Neuronal stem cell (in vitro differentiated cells): ENCODE measurements at places on chromosomes 1 and 21.
A peak's percentile ranks its signal among the peaks of the same experiment; 100 is the strongest.

- no peaks in the 10 kb centered on the region for H3K36me3 ChIP-seq
- no peak overlapping the region for H3K4me3 ChIP-seq
- DNase-seq, result no peak
- H3K4me1 ChIP-seq, result peaks cover 68% of the 10 kb centered on the region
These were observed 32.7 kb upstream of the WASF2 start for GRCh38 chr1:27522432-27523336.

DNA sequence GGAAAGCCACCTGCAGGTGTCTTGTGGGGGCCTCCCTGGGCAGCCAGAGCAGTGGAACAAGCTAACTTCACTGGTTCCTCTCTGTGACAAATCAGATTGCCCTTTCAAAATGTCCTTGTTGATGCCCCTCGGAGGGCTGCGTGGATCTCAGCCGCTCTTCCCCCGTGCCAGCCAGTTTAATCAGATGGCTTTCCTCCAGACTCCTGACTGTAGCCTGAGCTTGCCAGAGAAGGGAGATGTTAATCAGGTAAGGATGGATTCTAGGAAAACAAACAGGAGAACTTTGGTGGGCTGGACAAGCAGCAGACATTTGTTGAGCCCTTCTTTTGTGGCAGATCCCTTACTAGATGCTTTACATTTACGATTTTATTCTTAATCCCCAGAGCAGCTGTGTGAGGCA lies 88.2 kb downstream of the DMRTA2 start:
- no peak overlapping the region for H3K27ac ChIP-seq
- peaks cover 40% of the 10 kb centered on the region for H3K27me3 ChIP-seq
- no peak overlapping the region for H3K4me3 ChIP-seq
- no peak for DNase-seq

GRCh38 chr1:1358433-1359271 lies at the start of gene MXRA8:
Gene MXRA8 (minus strand): TSS chr1:1358555. CDS start chr1:1358504, 51 bp downstream.
- peak within 1 kb of the TSS; percentile 39 for H3K4me3 ChIP-seq
- peak within 1 kb of the TSS; percentile 88 for H3K27ac ChIP-seq
- H3K27me3 ChIP-seq, result peaks cover 13% of the 10 kb centered on the region
- DNase-seq, result no peak
- peaks cover 53% of the 10 kb centered on the region for H3K4me1 ChIP-seq
- H3K36me3 ChIP-seq, result no peaks in the 10 kb centered on the region

DNA sequence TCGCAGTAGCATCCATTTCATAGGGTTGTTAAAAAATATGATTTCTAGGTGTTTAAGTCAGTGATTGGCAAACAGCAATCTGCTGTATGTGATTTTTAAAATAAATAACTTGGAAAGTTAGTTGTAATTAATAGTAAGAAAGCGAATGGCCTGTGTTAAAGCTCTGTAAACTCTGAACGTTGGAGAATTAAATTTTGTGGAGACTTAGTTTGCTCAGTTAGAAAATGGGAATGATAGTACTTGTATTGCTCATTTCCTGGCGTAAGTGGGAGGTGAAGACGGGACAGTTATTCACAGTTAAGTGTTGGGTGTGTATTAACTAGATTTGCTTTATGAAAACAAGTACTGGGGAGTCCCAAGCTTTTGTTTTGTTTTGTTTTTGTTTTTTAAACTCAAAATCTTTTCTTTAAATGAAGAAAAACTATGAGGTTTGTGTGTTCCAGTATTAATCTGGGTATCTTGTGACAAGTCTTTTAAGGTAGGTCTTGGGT lies 995 bp downstream of the CACYBP start:
- H3K36me3 ChIP-seq, result peaks cover 30% of the 10 kb centered on the region
- H3K27ac ChIP-seq, result no peak overlapping the region
- DNase-seq, result no peak
- H3K4me3 ChIP-seq, result peak overlapping the region; percentile 99

DNA sequence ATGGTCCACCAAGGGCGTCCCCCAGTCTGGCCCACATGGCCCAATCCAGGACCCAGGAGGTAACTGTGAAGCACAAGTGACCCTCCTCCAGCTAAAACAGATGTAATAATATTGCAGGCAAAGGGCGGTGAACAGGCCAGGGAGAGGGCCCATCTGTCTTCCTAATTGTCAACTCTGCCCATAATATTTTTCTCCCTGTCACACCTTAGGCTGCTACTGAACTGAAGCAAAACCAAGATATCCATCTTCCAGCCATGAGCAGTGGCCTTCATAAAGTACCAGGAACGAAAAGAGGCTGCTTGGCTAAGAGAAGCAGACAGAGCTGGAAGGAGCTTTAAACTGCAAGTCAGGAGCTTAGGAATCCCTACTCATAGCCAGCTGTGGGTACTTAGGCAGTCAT lies 3.1 kb downstream of the KANK4 start:
- H3K27ac ChIP-seq, result no peak overlapping the region
- no peak for DNase-seq
- peaks cover 38% of the 10 kb centered on the region for H3K27me3 ChIP-seq
- H3K4me3 ChIP-seq, result no peak overlapping the region

GRCh38 chr21:27209546-27209945 lies 242.7 kb upstream of the ADAMTS5 start:
- no peak for DNase-seq
- no peak overlapping the region for H3K4me3 ChIP-seq
- no peaks in the 10 kb centered on the region for H3K27me3 ChIP-seq
- H3K27ac ChIP-seq, result no peak overlapping the region

DNA sequence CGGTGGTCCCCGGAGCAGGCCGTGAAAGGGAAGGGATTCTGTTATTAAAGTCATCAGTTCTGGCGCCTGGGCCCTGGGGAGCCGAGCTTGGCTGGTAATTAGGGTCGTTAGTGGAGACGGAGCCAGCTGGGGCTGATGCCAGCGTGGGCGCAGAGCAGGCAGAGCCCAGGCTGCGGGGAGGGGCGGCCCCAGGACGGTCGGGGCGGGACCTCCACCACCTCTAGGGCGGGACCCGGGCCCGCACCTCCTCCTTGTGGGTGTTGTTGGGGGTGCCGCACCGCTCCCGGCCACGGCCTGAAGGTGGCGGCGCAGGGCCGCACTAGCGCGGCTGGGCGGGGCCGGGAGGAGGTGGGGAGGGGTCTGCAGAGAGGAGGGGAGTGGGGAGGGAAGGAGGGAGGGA lies 470.6 kb downstream of the PTPRU start:
- no peak overlapping the region for H3K27ac ChIP-seq
- H3K4me3 ChIP-seq, result no peak overlapping the region
- H3K27me3 ChIP-seq, result no peaks in the 10 kb centered on the region
- peaks cover 23% of the 10 kb centered on the region for H3K4me1 ChIP-seq

DNA sequence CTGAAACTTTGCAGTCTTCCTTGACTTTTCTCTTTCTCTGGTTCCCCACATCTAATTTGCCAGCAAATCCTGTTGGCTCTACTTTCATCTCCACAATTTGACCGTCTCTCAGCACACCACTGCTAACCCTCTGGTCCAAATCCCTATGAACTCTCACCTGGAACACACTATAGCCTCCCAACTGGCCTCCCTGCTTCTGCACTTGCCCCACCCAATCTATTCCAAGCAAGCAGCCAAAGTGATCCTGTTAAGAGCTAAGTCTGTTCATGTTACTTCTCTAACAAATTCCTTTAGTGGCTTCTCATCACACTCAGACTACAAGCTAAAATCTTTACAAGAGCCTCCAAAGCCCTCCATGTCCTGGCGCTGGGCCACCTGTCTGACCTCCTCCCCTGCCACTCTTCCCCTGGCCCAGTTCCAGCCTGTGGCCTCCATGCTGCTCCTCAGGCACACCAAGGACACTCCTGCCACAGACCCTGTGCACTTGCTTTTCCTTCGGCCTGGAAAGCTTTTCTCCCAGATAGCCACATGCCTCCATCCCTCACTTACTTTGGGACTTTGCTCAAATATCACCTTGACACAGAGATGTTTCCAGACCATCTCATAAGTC lies 104.1 kb downstream of the DTL start:
- H3K4me3 ChIP-seq, result no peak overlapping the region
- H3K27ac ChIP-seq, result no peak overlapping the region
- H3K27me3 ChIP-seq, result no peaks in the 10 kb centered on the region

- no peaks in the 10 kb centered on the region for H3K36me3 ChIP-seq
- H3K4me1 ChIP-seq, result peaks cover 6% of the 10 kb centered on the region
- H3K4me3 ChIP-seq, result no peak overlapping the region
- DNase-seq, result no peak
- H3K27ac ChIP-seq, result no peak overlapping the region
- no peaks in the 10 kb centered on the region for H3K27me3 ChIP-seq
These were observed 32.5 kb upstream of the CACHD1 start for GRCh38 chr1:64437453-64437852.

- no peaks in the 10 kb centered on the region for H3K27me3 ChIP-seq
- DNase-seq, result no peak
- H3K27ac ChIP-seq, result no peak overlapping the region
These were observed 657.6 kb downstream of the LMO4 start for GRCh38 chr1:87986130-87986866.

DNA sequence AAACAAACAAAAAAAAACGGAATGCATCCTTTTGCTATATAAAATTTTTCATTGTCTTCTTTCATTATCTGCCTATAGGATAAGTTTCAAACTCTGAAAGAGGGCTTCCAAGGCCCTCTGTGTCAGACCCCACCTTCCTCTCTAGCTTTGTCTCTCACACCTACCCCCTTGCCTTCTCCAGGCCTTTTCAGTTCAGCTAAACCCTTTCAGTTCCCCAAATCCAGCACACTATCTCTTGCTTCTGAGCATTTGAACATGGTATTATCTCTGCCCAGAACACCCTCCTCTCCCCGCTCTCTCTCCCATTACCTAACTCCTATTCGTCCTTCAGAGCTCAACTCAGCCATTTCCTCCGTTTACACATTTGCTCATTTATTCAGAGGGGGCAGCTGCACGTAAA lies 35.7 kb downstream of the C1orf216 start:
- H3K27ac ChIP-seq, result no peak overlapping the region
- no peaks in the 10 kb centered on the region for H3K36me3 ChIP-seq
- no peak for DNase-seq
- H3K27me3 ChIP-seq, result peaks cover 42% of the 10 kb centered on the region

DNA sequence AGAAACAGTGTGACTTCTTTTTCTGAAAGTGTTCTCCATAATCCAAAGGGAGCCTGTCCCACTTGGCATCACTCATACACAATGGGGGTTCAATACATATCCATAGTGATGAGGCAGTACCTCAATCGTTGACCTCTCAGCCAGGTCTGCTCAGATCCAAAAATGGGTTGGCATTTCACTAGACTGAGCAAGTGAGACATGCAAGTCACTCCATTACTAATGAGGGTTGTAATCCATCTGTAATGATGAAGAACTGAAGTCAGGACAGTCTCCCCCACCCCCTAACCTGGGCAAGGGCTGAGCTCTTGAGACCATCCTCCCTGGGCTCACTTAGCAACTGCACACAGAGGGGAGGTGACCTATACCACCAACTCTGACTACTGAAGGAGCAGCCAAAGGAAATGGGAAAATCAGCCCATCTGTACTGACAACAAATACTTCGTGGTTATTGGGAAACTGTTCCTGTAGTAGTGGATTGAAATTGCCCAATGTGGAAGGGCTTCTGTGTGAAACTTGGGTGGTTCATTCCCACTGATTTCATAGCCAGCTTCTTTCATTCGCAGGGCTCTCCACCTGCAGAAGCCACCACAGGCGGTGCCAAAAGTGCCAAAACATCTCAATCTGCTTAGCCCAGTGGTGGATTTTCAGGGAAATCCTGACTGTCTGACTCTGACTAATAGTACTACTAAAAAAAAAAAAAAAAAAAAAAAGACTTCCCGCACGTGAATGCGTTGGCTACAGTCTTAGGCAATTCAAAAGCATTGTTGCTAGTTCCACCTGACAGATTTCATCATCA lies 5.0 kb downstream of the NGF start:
- peaks cover 26% of the 10 kb centered on the region for H3K27me3 ChIP-seq
- no peaks in the 10 kb centered on the region for H3K4me1 ChIP-seq
- no peak overlapping the region for H3K27ac ChIP-seq
- no peaks in the 10 kb centered on the region for H3K36me3 ChIP-seq
- H3K4me3 ChIP-seq, result no peak overlapping the region
- no peak for DNase-seq

- H3K4me1 ChIP-seq, result peaks cover 5% of the 10 kb centered on the region
- DNase-seq, result no peak
- H3K4me3 ChIP-seq, result no peak overlapping the region
These were observed 23.6 kb downstream of the TGFB2 start for GRCh38 chr1:218368686-218369085.

DNA sequence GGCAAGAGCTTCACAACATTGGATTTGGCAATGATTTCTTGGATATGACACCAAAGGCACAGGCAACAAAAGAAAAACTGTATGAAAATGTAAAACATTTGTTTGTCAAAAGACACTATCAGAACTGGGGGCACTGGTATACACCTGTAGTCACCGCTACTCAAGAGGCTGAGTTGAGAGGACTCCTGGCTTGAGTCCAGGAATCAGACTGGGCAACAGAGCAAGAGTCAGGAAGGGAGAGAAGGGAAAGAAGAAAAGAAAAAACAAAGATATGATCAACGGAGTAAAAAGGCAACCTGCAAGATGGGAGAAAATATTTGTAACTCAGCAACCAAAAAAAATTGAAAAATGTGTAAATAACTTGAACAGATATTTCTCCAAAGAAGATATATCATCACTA lies 6.0 kb upstream of the TUT4 start:
- H3K27me3 ChIP-seq, result no peaks in the 10 kb centered on the region
- no peak overlapping the region for H3K4me3 ChIP-seq
- H3K4me1 ChIP-seq, result peaks cover 7% of the 10 kb centered on the region
- DNase-seq, result no peak
- H3K36me3 ChIP-seq, result no peaks in the 10 kb centered on the region
- no peak overlapping the region for H3K27ac ChIP-seq
